ENCODE measurements at places on chromosomes 16 and 17.
A peak's percentile ranks its signal among the peaks of the same experiment; 100 is the strongest.

- no peak for DNase-seq
Measured at GRCh38 chr17:43917016-43917347, 9.6 kb upstream of the MPP2 start.

GRCh38 chr16:20410121-20410723, 888 bp downstream of the ACSM5 start:
- DNase-seq, result no peak

DNA sequence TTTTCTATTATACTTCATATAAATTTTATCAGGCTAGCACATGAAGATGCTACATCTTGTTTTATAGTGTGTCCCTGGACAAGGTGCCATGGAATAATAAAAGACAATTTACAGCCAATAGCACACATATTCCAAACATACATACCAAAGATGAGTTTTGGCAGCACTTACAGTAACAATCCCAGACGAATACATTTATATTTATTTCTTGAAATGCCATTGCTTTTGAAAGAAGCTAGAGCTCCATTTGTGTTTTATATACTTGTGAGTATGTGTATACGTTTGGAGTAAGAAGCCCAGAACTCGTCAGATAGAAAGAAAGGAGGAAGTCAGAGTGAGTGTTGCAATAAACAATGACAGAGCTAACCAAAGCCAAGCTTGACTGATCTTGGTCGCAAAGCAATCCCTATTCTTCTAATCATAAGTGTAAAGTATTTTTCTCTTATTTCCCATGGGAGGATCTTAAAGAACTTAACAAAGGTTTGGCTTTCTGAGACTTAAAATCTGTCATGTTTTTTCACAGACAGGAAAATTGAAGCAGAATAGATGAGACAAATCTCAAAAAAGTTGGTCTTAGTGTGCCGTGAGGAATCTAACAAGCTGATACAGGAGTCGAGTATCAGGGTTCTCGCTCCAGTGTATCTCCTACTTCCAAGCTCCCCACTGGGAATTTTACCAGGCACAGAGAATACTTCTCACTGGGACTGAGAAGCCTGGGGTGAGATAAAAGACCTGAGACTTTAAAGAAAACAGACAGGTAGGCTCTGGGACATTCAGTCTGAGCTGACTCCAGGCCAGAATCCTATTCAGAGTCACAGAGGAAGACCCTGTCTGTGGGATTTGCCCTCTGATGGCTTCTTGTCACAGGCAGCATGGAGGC, 175.4 kb downstream of the AATF start:
- no peak for DNase-seq

DNA sequence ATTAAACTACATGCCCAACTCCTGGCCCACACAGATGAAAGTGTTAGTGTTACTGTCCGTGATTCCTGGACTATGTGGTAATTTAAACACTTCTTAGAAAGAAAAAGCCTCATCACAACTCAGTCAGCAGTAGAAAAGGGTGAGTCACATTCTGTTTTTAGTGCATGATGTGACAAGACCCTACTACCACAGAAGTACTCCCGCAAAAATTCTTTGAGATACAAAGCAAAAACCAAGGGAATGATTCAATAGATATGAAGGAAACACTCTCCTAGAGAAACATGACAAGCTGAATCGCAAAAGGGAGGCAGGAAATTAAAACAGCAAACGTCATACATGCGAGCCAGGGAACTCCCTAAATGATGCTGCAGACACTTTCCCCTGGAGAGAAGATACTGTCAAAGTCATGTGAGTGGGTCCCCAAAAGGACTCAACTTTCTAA, 14.4 kb downstream of the SNN start:
- no peak for DNase-seq

- no peak for DNase-seq
Measured at GRCh38 chr17:14926073-14926472, 339.1 kb downstream of the PMP22 start.

- peak; percentile 50 for DNase-seq
Measured at GRCh38 chr16:3661922-3662321, 7.4 kb downstream of the DNASE1 start.

DNA sequence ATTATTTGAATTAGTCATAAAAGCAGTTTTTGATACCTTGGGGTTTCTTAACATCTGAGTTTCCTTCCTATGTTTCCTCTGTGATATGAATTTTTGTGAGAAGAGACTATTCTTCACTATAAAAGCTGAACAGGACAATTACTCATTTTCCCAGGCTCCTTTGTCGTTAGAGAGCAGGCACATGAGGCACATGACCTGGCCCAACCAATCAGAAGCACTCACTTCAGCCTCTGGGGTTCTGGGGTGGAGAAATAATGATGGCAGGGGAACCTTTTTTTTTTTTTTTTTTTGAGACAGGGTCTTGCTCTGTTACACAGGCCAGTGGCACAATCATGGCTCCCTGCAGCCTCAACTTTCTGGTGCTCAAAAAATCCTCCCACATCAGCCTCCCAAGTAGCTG, 145.5 kb upstream of the ASIC2 start:
- DNase-seq, result no peak

Measured in Peyer's patch (tissue), 4 donors.